Hippocampal formation (tissue), 2 donors: ENCODE measurements at places on chromosomes 2 and 18.
A peak's percentile ranks its signal among the peaks of the same experiment; 100 is the strongest.

DNA sequence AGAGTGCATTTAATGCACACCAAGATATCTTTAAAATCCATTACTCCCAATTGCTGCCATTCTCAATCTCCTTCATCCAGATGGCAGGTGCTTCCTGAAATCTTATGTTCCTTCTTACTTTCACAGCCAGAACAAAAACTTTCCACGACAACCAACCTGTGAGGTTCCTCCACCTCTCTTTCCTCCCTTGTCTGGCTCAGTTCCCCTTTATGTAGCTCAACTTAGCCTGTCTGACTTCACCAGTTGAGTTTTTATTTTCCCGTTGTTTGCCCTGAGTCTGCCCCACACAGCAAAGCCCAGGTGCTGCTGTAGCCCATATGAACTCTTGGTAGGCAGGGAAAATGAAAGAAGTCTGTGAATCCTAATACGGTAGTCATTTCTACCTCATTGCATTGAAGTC lies 112.5 kb downstream of the MREG start:
- DNase-seq = no peak

DNA sequence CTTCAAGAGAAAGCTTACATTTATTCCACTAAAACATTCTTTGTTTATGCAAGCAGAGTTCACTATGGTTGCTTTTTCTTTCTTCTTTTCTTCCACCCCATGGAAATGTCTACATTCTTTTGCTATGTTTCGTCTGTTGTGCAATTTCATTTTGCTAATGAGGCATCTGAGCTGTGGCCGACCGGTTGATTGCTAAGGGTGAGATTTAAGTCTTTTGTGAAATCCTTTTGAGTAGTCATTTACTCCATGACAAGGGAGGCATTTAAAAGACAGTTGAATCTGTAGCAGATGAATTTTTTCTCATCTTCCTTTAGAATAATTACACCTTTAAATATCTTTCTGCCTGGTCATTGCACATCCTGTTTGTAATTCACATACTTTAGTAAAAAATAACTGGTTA lies 324.1 kb upstream of the THUMPD2 start:
- DNase-seq = no peak

DNA sequence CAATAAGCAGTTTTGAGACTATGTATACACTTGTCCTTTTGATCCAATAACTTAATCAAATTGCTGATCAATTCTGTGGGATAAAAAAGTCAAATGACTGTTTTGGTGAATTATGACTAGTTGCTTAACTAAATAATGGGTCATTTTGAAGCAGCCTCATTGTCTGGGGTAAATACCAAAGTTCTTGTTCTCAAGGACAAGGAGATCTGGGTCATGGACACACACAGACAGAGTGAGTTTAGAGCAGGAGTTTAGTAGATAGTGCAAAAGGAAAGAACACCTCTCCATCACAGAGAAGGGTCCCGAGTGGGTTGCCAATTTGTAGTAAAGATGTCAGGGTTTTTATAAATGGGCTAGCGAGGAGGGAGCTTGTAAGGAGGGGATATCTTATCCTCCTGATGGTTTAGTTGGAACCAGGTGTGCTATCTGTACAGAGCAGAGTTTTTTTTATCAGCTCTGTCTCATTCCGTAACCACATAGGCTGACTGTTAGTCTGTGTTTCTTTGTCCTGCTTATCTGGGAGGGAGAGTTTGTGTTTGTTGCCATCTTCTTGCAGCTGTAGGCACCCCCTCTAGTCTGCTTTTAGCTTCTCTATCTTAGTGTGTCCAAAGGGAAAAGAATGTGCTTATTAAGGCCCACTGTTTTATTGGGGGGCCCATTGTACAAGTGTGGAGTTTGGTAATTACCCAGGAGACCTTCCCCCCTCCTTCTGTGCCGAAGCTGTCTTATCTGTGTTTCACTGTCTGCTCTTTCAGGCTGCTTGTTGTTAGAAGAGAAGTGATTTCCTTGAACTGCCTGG lies 48.7 kb upstream of the C1GALT1C1L start:
- DNase-seq = no peak

- DNase-seq = no peak
These were observed 657.8 kb downstream of the MBD2 start for GRCh38 chr18:53566626-53567025.

GRCh38 chr2:43349904-43350303 lies 123.5 kb upstream of the ZFP36L2 start:
- DNase-seq = no peak

DNA sequence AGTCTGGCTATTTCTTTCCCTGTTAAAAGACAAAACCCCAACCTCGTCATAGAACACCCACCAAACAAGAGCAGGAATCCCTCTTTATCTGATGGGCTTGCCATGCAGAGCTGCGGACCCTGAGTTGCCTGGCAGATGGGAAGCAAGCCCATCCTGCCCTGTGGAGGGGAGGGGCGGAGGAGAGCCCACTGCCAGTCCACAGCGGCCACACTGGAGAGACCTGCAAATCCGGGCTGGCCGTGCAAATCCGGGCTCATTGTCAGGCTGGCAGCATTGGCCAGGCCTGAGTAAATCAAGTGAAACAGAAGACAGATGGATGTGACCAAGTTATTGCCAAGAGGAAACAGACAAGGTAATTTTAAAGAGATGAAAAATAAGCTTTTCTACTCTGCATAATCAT lies 22.0 kb downstream of the MYL12B start:
- peak; percentile 22 for DNase-seq

GRCh38 chr2:192286093-192286701 lies 91.5 kb upstream of the TMEFF2 start:
- DNase-seq = peak; percentile 25

DNA sequence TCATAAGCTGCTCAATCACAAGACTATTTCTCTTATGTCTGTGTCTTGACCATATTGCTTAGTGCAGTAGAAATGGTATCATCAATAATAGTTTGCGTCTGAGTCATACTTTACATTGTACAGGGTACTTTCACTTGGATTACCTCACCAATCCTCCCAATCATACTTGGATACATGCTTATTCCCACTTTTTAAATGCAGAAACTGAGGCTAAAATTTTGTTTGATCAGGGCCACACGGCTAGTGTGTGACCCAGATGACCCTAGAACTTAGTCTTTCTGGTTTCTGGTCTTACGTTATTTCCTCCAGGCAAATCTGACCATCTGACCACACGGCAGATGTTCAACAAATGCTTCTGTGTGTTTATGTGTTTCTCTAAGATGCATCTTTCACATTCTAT lies 23.8 kb upstream of the CCL20 start:
- no peak for DNase-seq

GRCh38 chr18:7721532-7721931 lies 154.4 kb downstream of the PTPRM start:
- no peak for DNase-seq
